ENCODE measurements at places on chromosomes 6 and 20.
A peak's percentile ranks its signal among the peaks of the same experiment; 100 is the strongest.

DNA sequence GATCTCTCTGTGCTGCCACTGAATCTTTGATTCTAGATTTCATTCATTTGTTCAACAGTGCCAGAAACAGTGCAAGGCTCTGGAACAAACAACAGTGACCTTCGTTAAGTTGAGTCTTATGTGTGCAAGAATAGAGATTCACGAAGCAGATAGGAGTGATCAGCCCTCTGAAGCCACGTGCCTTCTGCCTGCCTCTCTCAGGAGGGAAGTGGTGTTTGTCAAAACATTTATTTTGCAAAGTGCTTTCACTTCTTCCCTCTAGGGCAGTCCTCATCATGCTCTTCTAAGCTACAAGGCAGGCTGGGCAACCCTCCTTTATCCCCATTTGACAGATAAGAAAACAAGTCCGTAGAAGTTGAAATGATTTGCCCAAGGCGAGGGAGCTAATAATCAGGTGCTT lies 204.3 kb downstream of the TFAP2C start:
- DNase-seq = no peak

GRCh38 chr6:16124198-16125180 lies 4.4 kb upstream of the MYLIP start:
- no peak for DNase-seq

- no peak for DNase-seq
These were observed 66.0 kb downstream of the PLAGL1 start for GRCh38 chr6:143941852-143942627.

DNA sequence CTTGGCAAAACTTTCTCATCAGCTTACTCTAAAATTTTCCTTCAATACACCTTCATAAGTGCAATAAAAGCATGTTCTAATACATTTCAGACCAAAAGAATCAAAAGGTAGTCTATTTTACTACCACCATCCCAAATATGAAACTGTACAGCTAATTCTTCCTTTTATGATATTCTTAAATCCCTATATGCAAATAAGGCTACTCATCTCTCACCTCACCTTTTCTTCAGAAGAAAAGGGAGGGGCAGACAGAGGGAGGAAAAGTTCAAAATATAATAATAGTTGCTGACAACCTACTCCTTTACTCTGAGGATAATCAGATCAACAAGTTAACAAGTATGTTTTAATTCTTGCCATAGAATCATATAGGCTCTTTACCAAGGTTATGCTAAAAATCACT lies 7.4 kb downstream of the C6orf120 start:
- no peak for DNase-seq

- no peak for DNase-seq
These were observed 345.9 kb downstream of the TAF4 start for GRCh38 chr20:61719691-61720347.

DNA sequence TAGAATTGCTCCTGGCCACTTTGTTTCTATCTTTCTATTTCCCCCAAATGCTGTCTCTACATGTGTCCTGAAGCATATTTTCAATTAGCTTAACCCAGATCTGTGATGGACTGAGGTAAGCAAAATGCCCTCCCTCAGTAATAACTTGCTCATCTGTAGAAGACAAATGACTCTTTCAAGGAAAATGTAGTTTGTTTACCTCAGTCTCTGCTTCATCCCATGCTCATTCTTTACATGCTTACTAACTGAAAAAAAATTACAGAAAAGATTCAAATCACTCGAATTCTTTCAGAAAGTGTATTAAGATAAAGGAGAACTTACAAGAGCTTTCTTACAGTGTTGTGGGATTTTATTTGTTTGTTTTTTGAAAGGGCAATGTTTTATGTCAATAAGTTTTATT lies 531.1 kb downstream of the LMBRD1 start:
- DNase-seq = no peak

DNA sequence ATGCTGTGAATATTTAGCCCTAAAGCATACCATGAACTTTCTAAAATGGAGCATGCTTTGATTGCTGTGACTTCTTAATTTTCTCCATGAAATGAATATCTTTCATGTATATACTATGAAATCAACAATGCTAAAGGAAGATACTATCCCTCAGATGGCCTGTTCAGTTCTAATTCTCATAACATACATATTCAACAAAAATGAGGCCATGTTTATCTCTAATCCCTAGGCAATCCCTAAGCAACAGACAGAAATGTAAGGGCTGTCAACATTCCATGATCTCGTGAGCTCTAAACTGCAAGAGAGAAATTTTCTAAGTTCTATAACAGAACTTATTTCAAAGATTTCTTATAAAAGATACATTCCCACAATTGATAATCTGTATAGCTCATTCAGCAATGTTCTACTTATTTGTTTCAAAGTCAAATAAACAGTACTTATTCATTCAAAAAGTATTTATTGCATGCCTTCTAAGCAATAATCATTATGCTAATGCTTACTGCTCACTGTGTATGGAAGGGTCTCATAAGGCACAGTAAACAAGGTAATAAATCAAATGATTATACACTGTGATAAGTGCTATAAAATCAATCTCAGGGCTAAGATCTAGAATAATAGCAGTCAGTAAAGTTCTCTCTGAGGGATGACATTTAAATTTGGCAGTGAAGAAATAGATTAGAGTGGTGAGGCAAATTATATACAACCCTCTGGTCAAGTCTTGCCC lies 492.9 kb downstream of the PHF3 start:
- no peak for DNase-seq

DNA sequence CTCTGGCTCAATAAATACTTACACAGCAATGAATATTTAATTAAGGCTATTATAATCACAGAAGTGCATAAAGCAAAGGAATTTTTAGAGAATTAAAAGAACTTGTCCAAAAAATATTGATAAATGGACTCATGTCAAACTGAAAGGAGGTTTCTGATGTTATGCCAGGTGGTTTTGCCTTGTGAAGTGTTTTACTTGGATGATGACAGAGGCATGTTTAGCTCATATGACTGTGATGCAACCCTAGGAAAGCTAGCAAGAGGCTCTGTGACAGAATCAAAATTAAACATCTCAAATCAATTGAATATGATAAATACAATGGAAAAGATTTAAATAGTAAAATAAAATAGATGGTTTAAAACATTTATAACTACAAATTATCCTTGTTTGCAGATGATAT lies 137.3 kb downstream of the TMEM200A start:
- DNase-seq = no peak

GRCh38 chr6:130923350-130923749 lies 96.1 kb downstream of the SMLR1 start:
- DNase-seq = no peak

DNA sequence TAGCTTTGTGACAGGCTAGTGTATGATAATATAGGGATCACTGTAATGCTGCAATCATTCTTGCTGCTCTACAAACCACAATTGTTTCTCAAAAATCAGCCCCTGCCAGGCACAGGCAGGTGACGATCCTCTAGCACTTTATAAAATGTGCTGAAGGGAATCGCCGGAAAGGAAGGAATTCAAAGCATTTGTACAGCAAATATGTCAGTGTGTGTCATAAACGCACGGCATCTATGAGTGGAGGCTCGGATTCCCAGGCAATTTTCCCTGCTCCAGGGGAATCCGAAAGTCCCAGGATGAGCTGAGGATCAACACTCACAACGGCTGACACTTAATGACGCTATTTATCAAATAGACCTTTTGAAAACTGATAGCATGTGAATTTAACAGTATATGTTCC lies 1.4 kb downstream of the PHACTR1 start:
- no peak for DNase-seq

GRCh38 chr20:8867038-8867740 lies 201.7 kb upstream of the PLCB4 start:
- DNase-seq = no peak

DNA sequence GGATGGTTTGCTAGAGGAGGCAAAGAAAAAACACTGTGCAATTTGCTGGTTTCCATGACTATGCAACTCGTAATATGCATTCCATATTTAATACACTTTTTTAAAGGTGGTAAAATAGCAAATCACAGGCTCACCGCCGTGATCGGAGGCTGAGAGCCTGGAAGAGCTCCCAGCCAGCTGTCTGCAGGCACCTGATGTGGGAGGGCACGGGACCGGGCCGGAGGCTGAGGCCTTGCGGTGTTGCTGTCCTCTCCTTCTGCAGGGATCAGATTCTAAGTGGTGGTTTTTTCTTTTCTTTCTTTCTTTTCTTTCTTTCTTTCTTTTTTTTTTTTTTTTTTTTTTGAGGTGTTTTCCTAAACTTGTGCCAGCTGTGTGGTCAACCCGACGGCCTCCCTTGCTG lies 282.3 kb downstream of the CDH4 start:
- no peak for DNase-seq

DNA sequence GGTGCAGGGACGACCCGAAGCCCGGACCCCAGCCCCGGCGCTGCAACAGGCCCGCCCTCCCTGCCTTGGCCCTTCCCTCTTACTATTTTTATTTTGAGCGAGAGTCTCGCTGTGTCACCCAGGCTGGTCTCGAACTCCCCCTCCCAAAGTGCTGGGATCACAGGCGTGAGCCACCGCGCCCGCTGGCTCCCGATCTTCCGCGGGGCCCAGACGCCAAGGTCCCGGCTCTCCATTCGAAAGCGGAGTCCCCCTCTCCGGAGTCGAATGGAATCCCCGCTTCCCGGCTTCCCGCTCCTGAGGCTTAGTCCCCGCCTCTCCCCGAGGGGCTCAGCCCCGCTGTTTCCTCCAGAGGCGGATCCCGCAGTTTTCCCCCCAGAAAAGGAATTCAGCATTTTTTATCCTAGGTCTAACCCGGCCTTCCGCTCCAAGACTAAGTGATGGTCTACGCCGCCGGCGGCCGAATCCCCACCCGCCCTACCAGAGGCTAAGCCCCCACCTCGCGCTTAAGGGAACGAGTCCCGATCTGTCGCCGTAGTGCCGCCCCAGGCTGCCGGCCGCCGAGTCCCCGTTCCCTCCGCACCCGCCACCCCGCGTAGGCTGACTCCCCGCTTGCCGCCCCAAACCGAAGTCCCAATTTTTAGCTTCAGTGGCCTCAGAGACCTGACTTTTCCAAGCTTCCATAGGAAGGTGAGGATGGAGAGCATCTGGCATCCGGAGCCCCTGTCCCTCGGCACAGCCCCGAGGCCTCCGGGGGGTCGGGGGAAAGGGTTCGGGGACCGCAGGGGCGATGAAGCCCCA lies 11.5 kb upstream of the TMC2 start:
- no peak for DNase-seq

GRCh38 chr6:19472850-19473249 lies 364.3 kb upstream of the ID4 start:
- DNase-seq = no peak

DNA sequence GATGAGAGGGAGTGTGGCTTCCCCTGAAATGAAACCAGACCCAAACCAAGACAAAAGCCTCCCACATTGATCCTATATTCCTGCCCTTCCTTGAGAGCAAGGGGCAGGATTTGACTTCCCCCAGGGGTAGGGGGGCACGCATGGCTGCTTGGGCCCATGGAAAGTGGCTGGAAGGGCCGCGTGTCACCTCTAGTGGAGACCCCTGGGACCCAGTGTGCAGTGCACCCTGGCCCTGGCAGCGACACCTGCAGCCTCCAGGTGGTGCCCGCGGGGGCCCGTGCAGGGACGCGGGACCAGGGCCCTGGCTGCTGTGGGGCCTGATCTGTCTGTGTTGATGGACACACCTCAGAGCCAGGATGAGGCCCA lies 18.0 kb upstream of the SLCO4A1 start:
- DNase-seq = no peak

- DNase-seq = no peak
These were observed 68.3 kb downstream of the CNBD2 start for GRCh38 chr20:36036688-36037087.

- no peak for DNase-seq
These were observed 69.7 kb downstream of the TCP11 start for GRCh38 chr6:35071347-35071994.

DNA sequence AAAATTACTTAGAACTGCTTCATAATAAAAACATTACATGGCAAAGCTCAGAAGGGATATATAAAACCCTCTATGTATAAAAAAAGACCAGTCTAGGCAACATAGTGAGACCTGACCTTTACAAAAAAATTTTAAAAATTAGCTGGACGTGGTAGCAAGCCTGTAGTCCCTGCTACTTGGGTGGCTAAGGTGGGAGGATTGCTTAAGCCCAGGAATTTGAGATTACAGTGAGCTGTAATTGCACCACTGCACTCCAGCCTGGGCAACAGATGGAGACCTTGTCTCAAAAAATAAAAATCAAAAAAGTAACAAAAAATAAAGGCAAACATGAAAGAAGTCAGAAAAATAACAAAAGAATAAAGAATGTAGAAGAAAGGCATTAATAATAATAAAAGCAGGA lies 21.5 kb upstream of the TPD52L1 start:
- DNase-seq = no peak

GRCh38 chr6:163857421-163857820 lies 442.9 kb downstream of the QKI start:
- DNase-seq = no peak

GRCh38 chr20:653110-653589 lies at the start of gene SRXN1:
SRXN1 (minus strand) TSS chr20:653200; CDS start chr20:653185, 15 bp downstream.
- peak; percentile 67 for DNase-seq

GRCh38 chr6:33211666-33212422 lies 3.5 kb downstream of the RING1 start:
- no peak for DNase-seq

DNA sequence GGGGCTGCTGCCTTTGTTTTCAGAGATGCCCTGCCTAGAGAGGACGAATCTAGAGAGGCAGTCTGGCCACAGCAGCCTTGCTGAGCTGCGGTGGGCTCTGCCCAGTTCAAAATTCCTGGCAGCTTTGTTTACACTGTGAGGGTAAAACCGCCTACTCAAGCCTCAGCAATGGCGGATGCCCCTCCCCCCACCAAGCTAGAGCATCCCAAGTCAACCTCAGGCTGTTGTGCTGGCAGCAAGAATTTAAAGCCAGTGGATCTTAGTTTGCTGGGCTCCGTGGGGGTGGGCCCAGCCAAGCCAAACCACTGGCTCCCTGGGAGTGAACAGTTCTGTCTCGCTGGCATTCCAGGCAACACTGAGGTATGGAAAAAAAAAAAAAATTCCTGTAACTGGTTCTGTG lies 970.9 kb downstream of the TBC1D32 start:
- DNase-seq = no peak

GRCh38 chr20:40930561-40930960 lies 98.1 kb upstream of the TOP1 start:
- no peak for DNase-seq

- DNase-seq = no peak
These were observed 199.0 kb downstream of the RNF144B start for GRCh38 chr6:18586133-18586532.

- DNase-seq = no peak
These were observed 218.1 kb upstream of the SOX4 start for GRCh38 chr6:21375151-21376116.

GRCh38 chr6:169428532-169428931 lies 174.9 kb upstream of the THBS2 start:
- DNase-seq = no peak

DNA sequence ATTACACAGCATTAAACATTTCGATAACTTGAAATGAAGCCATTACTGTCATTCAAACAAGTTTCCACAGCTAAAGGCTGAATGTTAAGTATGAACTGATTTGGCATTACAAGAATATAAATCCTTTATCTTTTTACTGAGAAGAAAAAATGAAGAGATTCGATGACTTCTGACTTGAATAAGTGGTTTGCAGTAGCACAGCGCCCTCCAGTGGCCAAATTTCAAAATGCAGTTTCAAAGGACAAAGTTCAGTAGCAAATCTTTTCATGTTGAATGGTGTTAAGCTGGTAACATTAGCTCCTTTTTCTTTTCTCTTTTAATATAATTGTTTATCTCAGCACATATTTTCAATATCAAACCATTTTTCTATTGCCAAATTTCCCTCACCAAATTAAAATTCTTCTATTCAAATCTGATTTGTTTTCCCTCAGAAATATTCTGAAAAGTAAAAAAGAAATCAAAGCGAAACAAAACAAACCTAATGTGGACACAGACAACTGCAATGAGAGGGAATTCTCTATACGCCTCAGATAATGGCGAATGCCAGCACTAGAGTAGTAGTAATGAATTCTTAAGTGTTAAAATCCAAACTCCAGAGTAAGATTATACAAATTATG lies 145.7 kb downstream of the BTBD9 start:
- DNase-seq = peak; percentile 98
